Dermis microvascular lymphatic vessel endothelial cell (primary cell): ENCODE measurements at places on chromosomes 5 and 9. TPM values are rescaled to one million over a fixed set of nuclear protein-coding genes. Genes with fewer than 3 reads are reported as not detected.

DNA sequence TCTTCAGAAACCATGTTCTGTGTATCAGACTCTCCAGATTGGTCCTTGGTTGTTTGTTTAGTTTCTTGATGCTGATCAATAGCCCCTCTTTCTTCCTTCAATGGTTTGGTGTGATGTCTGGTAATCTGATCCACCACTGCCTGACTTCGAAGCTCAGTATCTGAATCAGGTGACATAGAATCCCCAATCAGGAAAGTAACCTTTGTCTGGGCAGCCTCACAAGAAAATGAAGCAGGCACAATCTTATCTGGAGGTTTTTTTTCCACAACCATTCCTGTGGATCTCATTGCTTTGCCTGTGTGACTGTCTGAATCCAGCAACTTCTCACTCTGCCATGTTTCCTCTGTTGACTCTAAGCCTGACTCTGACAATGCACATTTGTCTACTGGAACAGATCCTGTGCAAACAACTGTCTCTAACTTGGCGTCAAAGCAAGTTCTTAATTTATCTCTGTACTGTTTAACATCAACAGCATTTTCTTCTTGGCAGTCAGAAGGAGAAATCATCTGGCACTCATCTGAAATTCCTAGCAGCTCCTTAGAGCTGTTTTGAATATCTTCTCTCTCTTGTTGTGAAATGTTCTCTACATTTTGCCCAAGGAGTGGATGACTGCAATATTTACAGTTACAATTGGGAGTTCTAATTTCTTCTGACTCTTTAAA lies 37.1 kb upstream of the RAPGEF6 start:
- DNase-seq: no peak

GRCh38 chr5:140232731-140233130 lies 57.7 kb downstream of the CYSTM1 start:
- DNase-seq: no peak

GRCh38 chr5:99955006-99955405 lies 580.2 kb upstream of the FAM174A start:
- no peak for DNase-seq

GRCh38 chr5:76029739-76030138 lies 53.4 kb upstream of the SV2C start:
- DNase-seq: no peak

DNA sequence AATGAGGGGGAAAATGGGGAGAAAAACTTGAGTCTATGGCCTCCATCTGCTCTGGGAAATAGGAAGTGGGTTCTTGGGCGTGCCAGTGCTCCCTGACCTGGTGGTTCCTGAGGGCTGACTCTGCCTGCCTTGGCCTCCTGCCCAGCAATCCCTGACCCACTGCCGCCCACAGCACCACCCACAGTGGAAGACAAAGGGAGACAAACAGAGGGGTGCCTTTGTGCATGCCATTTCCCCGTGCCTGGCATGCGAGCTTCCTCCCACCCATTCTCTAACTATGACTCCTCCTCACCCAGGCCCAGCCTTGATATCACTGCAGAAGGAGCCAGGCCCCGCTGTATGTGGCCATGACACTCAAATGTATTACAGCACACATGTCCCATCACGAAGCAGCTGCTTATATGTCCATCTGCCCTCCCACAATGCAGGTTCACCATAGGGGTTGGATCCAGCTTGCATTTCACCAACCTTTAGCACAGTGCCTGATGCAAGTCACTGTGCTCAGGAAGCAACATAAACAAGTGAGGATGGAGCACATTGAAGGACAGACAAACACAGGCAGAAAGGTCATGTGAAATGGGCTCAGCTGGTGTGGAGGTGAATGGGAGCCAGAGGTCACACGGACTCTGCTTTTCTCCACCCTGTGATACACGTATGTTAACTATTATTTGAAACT lies 84.4 kb downstream of the ADRB2 start:
- DNase-seq: peak; percentile 92

- DNase-seq: no peak
These were observed 129.7 kb downstream of the YIPF5 start for GRCh38 chr5:144040615-144041305.

DNA sequence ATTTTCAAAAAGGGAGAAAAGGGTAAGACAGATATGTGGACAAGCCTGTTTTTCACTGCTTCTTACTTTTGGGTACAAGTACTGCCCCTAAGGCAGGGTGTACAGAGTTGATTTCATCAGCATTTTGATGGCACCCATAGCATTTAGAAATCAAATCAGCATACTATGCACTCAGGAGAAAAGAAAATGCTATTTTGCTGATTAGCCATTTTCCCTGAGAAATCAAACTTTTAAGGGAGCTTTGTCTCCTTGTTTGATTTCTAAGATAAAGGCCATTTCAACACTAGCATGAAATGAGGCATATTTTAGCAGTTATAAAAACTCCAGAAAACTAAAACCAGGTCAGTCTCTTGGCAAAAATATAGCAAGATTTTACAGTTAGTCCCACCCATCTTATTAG lies 2269.4 kb upstream of the WWC1 start:
- no peak for DNase-seq

DNA sequence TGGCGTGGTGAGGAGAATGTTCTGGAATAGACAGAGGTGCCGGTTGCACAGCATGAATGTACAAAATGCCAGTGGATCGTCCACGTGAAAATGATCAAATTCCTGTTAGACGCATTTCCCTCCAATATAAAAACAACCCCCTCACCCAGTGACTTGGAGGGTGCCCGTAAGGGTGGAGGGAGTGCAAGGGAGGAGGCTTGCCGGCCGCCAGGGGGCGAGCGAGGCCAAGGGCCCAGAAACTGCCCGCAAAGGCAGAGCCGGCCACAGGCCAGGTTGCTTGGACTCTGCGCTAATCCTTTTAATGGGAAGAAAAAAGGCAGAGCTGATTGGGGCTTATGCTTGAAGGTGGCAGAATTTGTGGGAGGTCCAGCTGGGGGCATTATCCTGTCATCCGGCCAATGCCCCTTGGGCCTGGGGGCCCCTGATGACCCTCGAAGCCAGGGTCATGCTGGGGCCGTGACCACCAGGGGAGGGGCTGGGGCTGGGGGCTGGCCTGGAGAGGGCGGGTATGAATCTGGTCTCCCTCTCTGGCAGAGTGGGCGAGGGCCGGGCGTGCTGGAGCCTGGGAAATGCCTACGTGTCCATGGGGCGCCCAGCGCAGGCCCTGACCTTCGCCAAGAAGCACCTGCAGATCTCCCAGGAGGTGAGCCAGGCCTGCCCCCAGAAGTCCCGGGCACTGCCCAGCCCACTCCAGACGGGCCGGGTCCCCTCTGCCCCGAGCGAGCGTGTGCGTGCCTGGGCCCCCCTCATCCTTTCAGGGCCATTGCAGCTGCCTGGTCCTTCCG lies 12.0 kb downstream of the GPSM1 start:
- peak; percentile 14 for DNase-seq

DNA sequence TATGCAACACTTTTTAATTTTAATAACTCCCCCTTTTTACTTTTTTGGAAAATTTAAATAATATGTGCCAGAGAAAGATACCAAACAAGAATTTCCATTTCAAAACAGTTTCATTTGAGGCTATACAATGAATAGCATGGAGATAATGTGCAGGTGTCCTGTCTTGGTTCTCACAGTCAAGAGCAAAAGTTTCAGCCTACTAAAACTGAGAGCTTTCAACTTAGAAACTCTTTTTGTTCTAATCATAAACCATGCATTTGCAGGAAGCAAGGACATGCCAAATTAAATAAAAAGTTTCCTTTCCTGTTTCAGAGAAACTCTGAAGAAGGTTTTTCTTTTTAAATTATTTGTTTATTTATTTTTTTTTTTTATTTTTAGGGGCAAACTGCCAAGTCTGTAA lies 1165.6 kb upstream of the SEMA6A start:
- DNase-seq: no peak

- peak; percentile 33 for DNase-seq
These were observed 59.6 kb downstream of the GALNT12 start for GRCh38 chr9:98867103-98867428.

GRCh38 chr5:73218552-73219171 lies 45.7 kb downstream of the TMEM174 start:
- no peak for DNase-seq

DNA sequence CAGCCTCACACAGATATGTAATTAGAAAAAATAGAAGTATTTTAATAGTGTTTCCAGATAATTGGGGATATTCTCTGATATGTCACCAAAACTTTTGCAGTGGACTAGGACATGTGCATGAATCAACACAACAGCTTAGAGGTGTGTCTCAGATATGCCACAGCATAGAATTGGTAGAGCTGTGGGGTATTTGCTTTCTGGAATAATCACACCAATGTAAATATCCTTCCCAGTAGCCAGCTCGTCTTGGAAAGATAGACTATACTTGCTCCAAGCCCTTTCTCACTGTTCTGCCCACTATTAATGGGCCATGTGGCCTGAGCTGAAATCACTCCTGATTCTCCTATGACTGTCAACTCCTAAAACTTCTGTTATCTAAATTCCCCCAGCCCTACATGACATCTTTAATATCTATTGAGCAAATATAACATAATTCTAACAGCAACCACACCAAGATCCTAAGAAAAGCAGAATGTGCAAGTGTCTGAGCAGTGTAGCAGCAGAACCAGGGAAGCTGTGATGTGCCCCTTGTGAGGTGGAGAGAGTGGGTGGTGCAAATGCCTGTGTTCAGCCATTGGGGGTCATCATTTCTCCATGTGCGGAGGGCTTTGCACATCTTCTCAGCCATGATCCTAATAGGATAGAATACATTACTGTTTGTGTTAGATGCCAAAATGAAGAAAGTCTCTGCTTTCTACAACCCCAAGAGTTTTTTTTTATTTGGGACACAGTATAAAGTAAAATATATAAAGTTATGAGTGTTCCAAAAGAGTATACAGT lies 65.0 kb downstream of the MELK start:
- peak; percentile 45 for DNase-seq

GRCh38 chr5:176884571-176884890 lies 14.6 kb downstream of the HK3 start:
- DNase-seq: no peak

- DNase-seq: no peak
These were observed 171.6 kb downstream of the TARS1 start for GRCh38 chr5:33612386-33612785.

The ELAVL2 gene
- 0.25 and 0.77 TPM in 2 replicates for total RNA-seq

The PCDHGA8 gene
- 0.64 and 1.1 TPM in 2 replicates for total RNA-seq

The IFNE gene
- under 0.01 TPM in 1 of 2 replicates, not detected in the other for total RNA-seq

The SHC3 gene
- total RNA-seq: 0.13 and 0.25 TPM in 2 replicates

The SOX30 gene
- total RNA-seq: not detected in 2 replicates

The CEMIP2 gene
- total RNA-seq: 258 and 645 TPM in 2 replicates

The ANKRD55 gene
- 3.7 and 4.0 TPM in 2 replicates for total RNA-seq

The NMUR2 gene
- total RNA-seq: not detected in 2 replicates
